Urothelium cell line (cell line): ENCODE measurements at places on chromosomes 5 and 9.
A peak's percentile ranks its signal among the peaks of the same experiment; 100 is the strongest.

DNA sequence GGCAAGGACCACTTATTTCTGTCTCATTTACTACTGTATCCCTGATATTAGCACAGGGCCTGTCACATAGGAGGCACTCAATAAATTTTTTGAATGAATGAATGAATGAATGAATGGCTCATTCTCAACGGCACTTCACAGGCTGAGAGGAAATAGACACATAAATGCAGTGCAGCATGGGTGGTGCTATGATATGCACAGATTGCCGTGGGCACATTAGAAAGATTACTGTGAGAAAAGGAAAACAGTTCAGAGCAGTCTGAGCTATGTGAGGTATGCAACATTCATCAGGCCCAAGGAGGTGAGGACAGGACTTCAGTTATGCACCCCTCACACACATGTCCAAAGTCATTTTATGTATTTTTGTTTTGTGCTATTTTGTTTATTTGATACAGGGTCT, 6.4 kb upstream of the NOL6 start:
- no peak for DNase-seq

- DNase-seq, result no peak
Measured at GRCh38 chr9:74721696-74722660, 165.7 kb downstream of the TRPM6 start.

DNA sequence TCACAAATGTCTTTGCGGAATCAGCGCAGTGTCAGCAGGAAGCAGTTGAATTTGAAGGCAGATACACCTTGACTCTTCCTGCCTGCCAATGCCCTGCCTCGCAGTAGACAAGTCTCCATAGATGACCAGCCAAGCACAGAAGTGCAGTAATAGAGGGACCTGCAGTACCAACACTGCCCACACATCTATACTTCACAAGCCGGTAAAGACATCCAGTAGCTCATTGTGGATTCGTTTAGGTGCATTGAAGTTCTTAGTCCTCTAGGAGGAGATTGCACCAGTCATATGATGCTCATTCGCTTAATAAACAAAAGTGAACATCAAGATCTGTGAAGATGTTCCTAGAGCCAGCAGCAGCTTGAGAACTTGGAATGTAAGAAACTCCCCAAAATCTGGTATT, 7.1 kb upstream of the IFNA2 start:
- DNase-seq, result peak; percentile 12

DNA sequence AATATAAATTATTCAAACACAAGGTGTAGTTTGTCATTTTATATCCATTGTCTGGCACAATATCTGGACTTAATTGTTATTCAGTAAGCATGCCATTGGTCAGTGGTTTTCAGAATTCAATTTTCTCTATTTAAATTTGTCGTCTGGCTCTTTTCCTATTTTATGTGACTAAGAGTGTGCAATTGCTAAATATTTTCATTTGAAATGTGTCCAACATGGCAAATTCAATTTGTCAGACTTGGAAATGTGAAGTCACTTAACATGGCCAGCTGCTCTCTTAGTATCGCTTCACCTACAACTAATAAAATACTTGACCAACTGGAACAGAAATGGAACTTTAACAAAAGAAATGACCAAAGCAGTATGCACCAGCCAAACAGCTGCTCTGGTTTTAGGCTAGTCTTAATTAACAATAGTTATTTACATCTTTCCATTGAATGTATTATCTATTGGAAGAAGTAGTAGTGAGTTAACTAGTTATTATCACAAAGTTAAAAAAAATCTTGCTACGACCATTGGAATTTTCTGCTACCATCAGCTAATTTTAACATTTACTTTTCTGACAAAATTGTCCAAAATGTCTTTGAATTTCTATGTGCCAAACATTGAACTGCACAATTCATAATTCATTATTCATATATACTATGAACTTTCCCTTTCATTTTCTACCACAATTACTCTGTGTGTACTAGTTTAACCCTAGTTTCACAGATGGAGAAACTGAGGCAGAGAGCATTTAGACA, 720.7 kb upstream of the FAM174A start:
- DNase-seq, result no peak

GRCh38 chr5:51411921-51412325, 28.7 kb downstream of the ISL1 start:
- DNase-seq, result no peak

GRCh38 chr9:133610845-133611244, 1.7 kb upstream of the FAM163B start:
- DNase-seq, result no peak

- DNase-seq, result no peak
Measured at GRCh38 chr5:103441523-103441922, 121.1 kb downstream of the NUDT12 start.

DNA sequence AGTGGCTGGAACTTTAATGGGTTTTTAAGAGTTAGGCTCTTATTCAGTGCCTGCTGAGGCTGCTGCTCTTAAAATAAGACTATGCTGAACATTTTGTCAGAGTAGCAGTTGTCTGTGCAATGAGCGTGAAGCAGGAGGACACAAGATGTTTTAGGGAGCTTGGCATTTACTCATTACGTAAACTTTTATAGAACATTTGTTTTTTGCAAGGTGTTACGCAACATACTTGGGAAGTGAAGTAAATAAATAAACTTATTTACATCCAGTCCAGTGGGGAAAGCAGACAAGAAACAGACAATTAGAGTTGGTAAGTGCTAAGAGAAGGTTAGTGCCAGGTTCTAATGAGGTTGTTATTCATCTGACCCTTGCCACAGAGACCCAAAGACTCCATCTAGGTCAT, 226.0 kb downstream of the HINT1 start:
- no peak for DNase-seq

DNA sequence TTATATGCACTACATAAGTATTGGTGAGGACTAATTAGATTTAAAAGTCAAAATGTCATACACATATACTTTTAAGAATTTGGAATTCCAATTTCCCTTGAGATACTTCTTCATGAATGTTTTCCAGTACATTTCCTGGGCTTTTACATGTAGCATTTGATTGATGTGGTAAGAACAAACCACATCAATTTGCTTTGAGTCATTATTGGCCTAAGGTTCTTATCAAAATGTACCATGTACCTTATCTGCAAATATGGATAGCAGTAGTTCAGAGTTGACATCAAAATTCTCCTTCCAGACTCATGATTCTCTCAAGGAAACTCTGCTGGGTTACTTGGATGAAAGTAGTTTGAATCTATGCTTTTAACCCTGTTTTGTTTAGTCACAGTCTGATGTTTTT, 2.5 kb downstream of the CAST start:
- no peak for DNase-seq

DNA sequence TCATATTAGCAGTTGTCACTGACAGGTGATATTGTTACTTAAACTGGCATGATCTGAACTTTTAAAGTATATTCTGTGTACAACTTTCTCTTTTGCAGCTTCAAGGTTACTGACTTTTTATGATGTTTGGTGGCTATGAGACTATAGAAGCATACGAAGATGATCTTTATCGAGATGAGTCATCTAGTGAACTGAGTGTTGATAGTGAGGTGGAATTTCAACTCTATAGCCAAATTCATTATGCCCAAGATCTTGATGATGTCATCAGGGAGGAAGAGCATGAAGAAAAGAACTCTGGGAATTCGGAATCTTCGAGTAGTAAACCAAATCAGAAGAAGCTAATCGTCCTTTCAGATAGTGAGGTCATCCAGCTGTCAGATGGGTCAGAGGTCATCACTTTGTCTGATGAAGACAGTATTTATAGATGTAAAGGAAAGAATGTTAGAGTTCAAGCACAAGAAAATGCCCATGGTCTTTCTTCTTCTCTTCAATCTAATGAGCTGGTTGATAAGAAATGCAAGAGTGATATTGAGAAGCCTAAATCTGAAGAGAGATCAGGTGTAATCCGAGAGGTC, 5.9 kb downstream of the ZCCHC7 start:
- no peak for DNase-seq

DNA sequence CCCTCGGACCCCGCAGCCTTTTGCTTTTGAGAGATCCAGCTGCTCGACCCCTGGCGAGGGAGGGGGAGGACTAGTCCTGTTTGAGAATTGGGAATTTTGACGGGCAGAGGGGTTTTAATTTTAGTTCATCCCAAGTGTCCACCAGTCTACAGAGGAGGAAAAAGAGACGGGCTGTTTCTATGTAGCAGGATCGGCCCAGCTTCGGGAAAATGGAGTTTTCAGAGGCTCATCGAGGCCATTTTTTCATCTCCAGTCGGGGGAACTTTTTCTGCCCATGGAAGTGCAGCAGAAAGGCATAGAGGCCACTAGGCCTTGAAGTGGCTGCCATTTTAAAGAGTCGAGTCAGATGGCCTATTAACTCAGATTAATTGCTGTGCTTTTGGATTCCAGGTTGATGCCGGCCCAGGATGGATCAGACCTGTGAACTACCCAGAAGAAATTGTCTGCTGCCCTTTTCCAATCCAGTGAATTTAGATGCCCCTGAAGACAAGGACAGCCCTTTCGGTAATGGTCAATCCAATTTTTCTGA, 1.2 kb downstream of the NSD1 start:
- no peak for DNase-seq

DNA sequence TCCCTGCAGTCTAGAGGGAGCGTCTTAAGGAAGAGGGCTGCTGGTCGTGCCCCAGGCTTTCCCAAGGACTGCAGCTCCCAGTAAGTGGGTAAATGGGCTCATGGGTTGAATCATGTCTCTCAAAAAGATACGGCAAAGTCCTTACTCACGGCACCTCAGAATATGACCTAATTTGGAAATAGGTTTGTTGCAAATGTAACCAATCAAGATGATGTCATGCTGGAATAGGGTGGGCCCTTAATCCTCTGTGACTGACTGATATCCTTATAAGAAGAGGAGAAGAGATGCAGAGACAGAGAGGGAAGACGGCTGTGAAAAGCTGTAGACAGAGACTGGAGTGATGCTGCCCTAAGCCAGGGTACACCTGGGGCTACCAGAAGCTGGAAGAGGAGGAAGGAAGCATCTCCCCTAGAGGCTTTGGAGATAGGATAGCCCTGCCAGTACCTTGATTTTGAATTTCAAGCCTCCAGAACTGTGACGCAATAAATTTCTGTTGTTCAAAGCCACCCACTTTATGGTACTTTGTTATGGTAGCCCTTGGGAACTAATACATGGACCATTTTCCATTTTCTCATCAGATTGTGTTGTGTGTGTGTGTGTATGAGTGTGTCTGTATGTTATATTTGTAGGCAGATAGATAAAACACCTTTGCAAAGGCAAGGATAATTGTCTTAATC, 15.0 kb downstream of the GALNT10 start:
- no peak for DNase-seq

DNA sequence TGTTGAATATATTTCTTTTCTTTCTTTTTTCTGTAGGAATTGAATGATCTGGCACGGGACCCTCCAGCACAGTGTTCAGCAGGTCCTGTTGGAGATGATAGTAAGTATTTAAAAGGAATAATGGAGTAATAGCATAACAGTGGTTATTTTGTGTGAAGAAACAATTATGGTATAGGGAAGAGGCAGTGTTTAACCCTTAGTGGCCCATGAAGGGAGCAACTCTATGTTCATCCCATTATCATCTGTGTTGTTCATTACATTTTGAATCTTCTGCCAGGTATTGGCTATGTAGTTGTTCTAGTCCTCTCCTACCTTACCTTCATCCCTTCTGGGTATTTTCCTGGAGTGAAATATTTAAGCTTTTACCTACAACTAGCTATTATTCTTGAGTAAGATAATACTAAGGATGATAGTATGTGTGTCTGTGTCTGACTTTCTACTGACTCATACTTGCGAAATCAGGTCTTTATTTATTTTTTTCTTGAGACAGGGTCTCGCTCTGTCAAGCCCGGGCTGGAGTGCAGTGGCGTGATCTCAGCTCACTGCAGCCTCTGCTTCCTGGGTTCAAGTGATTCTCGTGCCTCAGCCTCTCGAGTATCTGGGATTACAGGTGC, 39.3 kb downstream of the UBE2D2 start:
- no peak for DNase-seq

- no peak for DNase-seq
Measured at GRCh38 chr9:96604004-96604319, 15.7 kb downstream of the CDC14B start.

DNA sequence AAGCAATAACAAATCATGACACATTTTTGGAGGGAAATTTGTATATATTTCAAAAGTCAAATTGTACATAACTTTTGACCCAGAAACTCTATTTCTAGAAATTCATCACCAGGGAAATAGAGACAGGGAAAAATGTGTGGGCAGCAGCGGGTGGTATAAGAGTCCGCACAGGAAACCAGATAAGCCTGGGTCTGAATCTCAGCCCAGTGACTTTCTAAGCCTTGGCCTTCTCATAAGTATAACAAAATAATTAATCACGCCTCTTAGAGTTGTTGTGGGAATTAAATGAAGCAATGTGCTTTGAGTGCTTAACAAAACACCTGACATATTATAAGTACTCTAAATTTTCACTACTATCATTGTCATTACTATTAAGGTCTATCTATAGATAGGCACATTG, 149.2 kb upstream of the DAP start:
- DNase-seq, result no peak

- no peak for DNase-seq
Measured at GRCh38 chr9:100108559-100108958, 9.5 kb downstream of the INVS start.
